ENCODE measurements at places on chromosomes 5 and 9.

DNA sequence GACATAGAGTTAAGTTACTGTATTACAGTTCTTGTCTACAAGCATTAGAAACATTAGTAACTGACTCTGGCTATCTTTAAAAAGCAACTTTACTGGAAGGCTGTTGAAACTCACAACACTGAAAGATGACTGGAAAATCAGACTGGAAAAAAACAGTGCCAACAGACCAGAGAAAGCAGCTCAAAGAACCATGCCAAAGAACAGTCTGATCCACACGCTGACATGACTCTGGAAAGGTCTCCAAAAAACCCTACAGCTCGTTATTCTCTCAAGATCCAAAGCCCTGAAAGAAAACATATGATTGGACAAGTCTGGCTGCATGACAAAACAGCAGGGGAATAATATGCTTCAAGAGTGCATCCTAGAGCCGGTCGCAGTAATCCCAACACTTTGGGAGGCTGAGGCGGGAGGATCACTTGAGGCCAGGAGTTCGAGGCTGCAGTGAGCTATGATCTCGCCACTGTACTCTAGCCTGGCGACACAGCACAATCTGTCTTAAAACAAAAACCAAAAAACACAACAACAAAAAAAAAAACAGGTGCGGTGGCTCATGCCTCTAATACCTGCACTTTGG lies 5.6 kb downstream of the GOLPH3 start:
- no peak for DNase-seq

GRCh38 chr9:136230365-136230764 lies 15.2 kb downstream of the QSOX2 start:
- no peak for DNase-seq

DNA sequence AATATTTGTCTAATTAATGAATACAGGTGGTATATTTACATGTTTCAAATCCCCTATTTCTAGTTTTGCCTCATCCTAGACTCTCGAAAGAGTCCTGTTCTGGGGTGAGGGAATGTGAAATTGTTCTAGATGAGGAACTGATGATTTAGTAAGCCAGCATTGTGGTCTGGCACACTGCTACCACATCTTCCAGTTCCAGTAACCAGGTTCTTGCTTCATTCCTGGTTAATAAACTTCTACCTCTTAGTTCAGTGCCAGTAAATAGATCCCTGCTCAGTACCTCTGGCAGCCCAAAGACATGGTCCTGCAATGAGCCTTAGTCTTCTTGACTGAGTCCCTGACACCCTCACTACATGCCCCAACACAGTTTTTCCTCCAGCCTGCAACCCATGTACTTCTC lies 207.7 kb downstream of the SREK1 start:
- DNase-seq: no peak

DNA sequence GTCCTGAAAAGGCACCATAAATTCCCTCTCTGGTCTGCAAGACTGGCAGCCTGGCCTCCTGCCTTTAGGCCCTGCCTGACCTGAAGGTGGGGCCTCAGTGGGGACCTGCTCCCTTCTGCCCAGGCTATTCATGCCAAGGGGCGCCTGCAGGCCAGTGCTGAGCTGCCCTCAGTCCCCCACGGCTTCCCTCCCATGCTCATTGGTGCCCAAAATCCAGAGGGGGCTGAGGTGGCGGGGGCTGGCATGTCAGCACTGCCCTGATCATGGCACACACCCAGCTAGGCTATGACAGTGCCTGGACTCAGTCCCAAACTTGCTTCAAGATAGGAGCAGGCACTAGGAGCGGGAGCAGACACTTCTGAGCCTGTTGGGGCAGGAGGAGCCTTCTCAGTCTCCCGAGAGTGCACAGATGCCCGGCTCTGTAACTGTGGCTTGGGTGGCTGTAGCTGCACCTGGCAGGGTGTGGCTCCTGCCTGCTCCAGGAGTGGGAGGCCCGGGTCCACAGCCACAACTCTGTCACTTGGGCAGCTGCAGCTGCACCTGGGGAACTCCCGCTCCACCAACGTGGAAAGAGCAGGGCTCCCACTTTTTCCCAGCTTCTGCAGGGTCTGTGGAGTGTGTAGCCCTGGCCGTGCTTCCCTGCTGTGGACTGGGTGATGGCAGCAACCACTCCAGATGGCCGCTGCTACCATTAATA lies 49.0 kb downstream of the NDUFAF2 start:
- DNase-seq: no peak

DNA sequence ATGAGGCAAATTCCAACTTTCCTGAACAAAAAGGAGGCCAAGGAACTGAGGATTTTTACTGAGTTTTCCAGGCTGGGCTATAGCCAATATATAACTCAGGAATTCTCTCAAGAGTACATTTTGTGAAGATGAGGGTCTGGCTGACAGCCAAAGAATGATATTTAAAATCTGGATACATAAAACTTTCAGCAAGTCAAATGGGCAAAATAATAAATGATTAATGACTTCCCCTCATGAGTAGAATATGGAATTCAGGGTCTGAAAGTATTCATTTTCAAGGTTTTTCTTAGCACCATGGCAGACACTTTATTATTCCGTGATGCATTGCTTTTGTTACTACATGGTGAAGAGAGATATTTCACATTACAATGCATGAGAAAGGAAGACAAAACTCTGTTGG lies 7.8 kb downstream of the FAM81B start:
- no peak for DNase-seq

GRCh38 chr5:146797658-146798057 lies 80.9 kb downstream of the PPP2R2B start:
- DNase-seq: no peak

DNA sequence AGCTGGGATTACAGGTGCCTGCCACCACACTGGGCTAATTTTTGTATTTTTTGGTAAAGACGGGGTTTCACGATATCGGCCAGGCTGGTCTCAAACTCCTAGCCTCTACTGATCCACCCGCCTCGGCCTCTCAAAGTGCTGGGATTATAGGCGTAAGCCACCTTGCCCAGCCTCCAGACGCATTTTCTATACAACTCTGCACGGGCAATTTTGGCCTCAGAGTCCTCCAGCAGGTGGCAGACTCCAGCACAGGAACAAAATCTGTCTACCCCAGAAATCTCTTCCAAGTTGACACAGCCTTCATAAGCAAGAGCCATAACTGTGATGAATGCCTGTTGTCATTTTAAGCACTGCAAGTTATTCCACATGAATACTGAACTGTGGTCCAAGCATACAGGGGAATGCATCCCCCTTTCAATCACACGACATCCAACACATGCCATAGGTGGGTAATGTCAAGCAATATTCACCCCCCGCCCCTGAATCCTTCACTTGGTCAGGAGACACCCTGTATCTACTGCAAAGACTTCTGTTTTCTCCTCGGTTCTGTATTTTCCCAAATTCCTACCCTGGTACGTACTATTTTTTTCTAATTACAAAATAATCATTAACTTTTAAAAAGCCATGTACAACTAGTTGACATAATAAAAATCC lies 50.8 kb downstream of the ALDH7A1 start:
- DNase-seq: no peak

DNA sequence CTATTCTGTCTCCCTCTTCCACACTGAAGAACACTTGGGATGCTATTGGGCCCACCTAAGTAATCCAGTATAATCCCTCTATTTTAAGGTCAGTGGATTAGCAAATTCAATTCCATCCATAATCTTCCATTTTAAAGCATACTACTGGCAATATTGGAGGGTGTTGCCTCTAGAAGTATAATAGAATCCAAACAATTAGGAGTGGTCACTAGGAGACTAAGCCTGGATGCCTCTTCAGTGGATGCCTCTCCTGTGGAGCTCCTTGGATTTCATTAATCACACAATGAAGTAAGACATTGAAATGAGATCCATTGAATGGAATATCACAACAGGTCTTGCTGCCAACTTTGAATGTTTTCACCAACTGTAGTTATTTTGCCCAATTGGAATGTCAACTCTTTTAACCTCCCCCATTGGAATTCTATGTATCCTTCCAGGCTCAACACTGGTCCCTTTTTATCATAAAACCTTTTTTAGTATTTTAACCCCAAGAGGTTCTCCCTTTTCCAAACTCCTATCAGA lies 311.6 kb downstream of the PLK2 start:
- no peak for DNase-seq

GRCh38 chr5:87183896-87184295 lies 83.8 kb upstream of the RASA1 start:
- no peak for DNase-seq

- DNase-seq: no peak
Measured at GRCh38 chr5:125484742-125485641, 738.6 kb upstream of the ZNF608 start.

DNA sequence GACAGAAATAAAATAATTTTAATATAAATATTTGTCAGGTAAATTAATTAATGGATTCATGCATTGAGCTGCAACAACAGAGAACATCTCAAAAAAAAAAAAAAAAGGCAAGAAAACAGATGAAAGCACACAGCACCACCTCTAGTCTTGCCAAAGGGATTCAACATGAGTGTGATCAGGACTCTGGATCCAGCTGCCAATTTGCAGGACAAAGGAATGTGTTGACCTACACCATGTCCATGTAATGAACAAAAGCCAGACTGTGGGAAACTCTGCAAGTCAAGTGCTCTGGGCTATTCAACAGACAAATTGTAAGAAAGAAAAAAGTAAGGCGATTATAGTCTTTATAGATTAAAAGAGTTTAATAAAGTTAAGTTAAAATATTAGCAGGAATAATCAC lies 769.3 kb downstream of the TLR4 start:
- DNase-seq: no peak

DNA sequence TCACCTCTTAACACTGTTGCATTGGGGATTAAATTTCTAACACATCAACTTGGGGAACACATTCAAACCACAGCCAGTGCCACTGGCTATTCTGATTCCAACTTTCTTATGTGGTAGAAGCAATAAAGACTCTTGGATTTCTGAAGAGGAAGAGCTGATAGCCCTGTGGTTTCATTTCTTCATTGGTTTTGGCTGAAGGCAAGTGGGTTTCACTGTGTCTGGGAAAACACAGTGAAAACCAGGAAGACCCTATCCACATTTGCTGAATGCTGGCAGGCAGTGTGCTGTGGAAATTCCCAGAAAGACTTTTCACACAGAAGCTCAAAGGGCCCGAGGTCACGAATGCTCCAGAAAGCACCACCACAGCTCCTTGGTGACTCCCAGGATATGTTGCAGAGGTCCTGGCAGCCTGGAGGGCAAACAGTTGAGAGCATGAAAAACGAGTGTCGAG lies 67.1 kb downstream of the DAPK1 start:
- DNase-seq: no peak

DNA sequence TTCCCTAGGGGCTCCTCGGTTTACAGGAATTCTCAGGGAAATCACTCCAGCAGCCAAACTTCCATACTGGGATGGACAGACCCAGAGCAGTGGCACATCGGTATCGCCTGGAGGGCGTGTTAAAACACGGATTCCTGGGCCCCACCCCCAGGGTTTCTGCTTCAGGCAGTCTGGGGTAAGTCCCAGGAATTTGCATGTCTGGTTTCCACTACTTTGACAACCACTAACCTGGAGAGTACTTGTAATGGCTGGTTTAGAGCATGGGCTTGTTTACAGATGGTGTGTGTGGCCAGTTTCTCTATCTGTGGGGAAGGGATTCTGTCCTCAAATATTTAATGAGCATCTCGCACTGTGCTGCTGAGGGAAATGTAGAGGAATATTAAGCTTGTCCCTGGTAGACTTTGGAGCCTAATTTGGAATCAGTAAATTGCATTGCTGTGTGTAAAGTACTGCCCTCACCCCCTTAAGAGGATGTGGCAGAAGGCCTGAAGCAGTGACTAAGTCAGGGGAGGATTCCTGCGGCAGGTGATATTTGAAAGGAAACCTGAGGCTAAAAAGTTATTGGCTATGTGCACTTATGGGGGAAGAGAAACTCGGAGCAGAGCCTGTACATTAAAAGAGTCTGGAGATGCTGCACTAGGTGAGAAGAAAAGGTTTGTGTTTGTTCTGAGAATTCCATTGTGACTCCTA lies 18.6 kb upstream of the TJP2 start:
- DNase-seq: no peak

GRCh38 chr5:128213833-128214232 lies 130.3 kb downstream of the SLC12A2 start:
- no peak for DNase-seq

DNA sequence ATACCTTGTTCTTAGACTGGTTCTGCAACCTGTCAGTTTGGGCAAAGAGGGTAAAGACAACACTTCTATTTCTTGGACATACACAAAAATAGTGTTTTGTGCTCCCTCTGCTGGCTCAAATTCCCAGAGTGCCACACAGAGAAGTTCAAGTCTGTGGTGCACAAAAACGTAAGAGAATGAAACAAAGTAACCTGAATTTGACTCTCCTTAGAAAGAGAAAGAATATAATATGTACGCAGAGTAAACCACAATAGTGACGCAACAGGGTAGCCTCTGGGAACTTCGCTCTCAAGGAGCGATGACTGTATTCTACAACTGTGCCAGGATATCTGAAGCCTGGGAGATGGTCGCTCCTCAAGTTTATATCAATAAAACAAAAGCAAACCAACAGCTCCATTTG lies 18.5 kb downstream of the DDX31 start:
- DNase-seq: no peak

DNA sequence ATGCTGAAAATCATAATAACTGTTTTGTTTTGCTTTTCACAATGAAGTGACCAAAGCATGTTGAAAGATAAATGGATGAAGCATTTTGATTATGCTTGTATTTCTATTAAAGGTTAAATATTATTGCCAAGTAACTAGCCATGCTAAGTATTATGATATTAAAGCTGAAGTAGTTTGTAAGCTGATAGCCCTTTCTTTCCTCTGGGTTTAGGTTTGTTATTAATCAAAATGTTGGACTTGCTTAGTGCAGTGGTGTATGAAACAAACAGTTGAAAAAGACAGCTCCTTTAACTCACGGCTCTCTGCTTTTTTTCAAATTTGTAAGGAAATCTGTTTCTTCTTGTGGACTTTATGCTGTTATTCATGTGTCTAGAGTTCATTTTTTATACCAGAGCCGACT lies 246.0 kb downstream of the CWC27 start:
- no peak for DNase-seq

DNA sequence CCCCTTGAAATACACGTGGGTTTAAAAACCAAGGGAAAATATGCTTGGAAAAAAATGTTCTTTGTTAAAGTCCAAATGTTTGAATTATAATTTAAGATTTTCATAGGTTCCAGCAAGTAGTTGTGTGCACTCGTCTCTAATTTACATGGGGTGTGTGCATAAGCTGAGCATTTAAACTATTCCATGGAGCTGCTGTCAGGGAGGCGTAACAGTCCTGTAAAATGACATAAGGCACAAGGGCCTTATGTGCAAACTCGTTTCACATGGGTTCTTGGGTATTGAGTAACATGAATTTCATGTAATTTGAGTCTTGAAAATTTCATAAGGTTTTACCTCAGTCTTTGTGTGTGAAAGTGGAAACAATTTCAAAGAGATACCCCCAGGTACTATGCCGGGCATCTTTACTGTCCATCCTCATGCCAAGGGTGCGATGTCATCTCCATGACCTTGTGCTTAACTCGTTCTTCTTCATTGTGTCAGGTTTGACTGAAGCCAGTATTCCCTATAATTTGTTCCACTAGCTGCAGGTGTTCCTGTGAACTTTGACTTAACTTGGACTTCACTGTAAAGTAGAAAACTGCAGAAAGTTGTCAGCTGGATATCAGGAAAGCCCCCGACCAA lies 359.3 kb downstream of the SH3GL2 start:
- no peak for DNase-seq
